NCI-H2081 treated with DMSO at 0.1 percent for 48 hours (cell line): ENCODE measurements at places on chromosomes 3 and 15.

DNA sequence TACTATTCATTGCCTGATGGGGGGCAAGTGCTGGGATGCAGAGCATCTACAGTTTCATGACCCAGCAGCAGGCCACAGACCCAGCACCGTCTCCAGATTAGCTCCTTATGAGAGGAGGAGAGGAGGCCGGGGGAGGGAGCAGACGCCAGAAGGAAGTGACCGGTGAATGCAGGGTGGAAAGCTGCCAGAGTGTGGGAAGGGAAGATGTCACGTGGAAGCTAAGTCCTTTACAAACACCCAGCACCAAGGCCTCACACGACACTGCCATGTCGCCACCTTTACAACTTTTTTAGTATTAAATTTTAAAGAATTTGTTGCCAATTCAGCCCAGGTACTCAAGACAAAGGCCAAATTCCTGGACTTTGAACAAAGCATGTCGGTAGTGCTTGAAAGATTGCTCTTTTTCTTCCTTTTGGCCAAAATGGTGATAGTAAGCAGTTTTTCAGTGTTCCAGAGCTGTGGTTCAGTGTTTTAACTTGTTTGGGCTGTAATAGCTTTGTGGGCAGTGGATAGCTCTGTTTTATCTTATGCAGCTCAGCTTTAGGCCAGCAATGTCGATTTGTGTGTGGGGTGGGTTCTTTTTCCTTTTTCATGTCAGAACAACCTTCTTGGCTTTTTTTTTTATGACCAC lies 58.2 kb downstream of the ZBTB38 start:
- no peak for DNase-seq

GRCh38 chr3:157248590-157249422 lies 88.9 kb upstream of the CCNL1 start:
- no peak for DNase-seq

GRCh38 chr3:73291541-73291940 lies 230.1 kb downstream of the EBLN2 start:
- no peak for DNase-seq

- no peak for DNase-seq
These were observed 9.2 kb upstream of the TRAK1 start for GRCh38 chr3:42081838-42082473.

- DNase-seq = no peak
These were observed 102.0 kb upstream of the IGSF10 start for GRCh38 chr3:151562891-151563290.

- no peak for DNase-seq
These were observed 42.3 kb downstream of the MITF start for GRCh38 chr3:69781593-69781992.

- no peak for DNase-seq
These were observed 154.7 kb upstream of the KCNMB2 start for GRCh38 chr3:178381555-178381954.

- DNase-seq = no peak
These were observed 712 bp upstream of the MME start for GRCh38 chr3:155079468-155079745.

DNA sequence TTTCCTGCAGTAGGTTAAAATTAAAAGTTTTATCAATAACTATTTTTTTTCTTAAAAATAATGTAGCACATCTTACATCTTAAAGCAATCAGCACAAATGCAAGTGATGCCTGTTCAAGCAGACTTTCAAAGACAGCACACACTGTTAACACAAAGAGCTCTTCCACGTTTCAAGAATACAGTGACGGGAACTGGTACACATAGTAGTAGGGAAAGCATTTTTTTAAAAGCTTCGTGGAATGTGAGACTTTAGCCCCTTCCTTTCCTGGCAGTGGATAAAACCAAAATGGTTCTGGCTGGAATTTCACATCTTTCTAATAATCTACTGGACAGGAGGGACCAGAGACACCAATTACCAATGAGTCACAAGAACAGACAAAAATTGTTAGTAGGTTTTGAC lies 33.5 kb upstream of the SLC2A2 start:
- DNase-seq = no peak

DNA sequence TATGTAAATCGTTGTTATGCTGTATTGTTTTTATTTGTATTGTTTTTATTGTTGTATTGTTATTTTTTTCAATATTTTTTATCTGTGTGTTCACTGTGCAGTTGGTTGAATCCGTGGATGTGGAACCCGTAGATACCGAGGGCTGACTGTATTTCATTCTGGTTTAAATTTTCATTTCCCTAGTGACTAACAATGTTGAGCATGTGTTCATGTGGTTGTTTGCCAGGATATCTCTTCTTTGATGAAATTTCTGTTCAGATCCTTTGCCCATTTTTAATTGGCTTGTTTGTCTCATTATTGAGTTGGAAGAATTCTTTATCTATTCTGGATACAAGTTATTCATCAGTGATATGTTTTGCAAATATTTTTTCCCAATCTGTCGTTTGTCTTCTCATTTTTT lies 29.7 kb downstream of the STOML1 start:
- no peak for DNase-seq

DNA sequence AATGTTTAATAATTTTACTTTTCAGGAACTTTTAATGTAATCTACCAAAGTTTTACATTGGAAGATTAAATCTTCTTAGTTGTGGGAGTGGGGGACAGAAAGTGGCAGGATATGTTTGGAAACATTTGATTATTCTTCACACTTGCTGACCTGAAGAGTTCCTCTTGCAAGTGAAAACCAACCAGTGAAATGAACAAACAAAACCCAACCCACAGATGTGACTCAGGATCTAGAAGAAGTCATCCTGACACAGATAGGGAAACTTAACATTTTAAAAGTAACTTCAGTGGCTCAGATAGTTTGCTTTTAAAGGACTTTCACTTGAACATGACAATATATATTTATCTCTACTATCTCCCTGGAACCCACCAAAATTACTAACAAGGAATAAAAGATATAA lies 55.4 kb downstream of the ASTE1 start:
- no peak for DNase-seq

DNA sequence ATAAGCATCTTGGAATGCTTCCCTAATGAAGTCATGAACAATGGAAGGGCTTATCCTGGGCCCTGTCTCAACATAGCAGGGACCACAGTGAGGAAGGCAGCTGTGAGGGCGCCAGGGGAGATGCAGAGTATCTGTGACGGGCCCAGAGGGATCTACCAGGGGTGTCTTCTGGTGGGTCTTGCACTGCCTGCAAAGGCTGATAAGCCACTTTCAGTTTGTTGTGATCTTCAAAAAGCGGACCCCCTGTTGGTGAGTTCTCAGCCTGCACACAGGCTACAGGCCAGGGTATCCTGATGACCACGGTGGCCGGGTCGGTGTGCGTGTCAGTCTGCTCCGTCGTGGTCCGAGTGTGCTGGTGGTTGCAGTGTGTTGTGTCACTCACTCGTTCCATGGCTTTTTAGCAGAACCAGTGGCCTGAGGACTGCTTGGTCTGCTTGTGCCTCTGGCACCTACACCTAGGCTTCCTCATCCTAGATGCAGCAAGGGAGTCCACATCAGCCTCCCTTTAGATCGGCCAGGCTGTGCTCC lies 46.8 kb downstream of the CHDH start:
- DNase-seq = no peak

GRCh38 chr15:90422936-90423335 lies 34.9 kb downstream of the IQGAP1 start:
- no peak for DNase-seq

GRCh38 chr15:40266828-40267304 lies 16.0 kb downstream of the ANKRD63 start:
- no peak for DNase-seq

GRCh38 chr15:76209523-76209922 lies 101.7 kb downstream of the ETFA start:
- no peak for DNase-seq

GRCh38 chr3:185658504-185658912 lies 72.4 kb downstream of the SENP2 start:
- DNase-seq = no peak

DNA sequence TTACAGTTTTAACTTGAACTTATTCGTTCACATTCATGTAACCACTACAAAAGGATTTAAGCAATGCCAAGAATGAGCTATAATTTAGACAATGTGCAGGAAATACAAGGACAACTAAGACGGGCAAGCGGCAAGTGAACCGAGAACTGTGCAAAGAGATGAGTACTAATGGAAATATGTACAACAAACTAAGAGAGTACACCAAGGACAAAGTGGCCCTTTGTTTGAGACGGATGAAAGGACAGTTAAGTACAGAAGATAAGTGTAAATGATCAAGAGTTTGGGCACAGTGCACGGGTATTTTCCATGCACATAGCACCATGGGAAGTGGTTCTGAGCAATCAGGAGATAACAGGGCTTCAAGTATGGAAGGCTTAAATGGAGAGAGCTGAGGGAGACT lies 281.7 kb downstream of the ROBO2 start:
- no peak for DNase-seq

GRCh38 chr15:69828181-69828828 lies 269.4 kb downstream of the TLE3 start:
- no peak for DNase-seq

- no peak for DNase-seq
These were observed 59.6 kb downstream of the NPTN start for GRCh38 chr15:73573572-73573971.

DNA sequence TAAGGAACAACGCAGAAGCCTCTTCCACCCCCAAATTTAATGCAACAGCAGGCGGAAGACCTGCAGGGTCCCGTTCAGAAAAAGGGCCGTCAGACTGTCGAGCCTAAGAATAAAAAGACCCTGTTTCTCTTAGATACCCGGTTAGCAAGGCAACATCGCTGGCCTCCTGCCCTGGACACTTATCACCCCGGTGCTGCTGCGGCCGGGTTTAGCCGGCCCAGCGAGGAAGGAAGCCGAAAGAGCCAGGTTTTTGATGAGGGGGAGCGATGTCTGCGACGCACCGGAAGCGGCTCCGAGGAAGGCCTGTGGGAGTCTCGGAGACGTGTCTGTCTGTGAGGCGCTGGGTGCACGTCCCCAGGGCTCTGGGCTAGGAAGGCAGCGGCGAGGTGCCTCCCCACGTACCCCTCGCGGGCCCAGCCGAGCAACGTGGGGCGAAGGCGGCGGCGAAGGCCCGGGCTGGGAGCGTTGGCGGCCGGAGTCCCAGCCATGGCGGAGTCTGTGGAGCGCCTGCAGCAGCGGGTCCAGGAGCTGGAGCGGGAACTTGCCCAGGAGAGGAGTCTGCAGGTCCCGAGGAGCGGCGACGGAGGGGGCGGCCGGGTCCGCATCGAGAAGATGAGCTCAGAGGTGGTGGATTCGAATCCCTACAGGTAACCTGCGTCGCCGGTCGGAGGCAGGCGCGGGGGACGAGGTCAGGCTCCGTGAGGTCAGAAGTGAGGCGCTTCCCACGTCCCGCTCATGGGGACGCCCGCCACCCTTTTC lies at the start of gene UBA5:
Gene UBA5 (plus strand): TSS at position 278 of the 759 bp plus-strand sequence. CDS start 209 bp downstream, at position 487.
- DNase-seq = peak; percentile 48

DNA sequence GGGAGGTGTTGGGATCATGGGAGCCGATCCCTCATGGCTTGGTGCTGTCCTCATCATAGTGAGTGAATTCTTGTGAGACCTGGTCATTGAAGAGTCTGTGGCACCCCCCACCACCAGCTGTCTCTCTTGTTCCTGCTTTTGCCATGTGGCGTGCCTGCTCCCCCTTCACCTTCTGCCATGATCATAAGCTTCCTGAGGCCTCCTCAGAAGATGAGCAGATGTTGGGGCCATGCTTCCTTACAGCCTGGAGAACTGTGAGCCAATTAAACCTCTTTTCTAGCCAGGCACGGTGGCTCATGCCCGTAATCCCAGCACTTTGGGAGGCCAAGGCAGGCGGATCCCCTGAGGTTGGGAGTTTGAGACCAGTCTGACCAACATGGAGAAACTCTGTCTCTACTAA lies 37.0 kb upstream of the CGNL1 start:
- no peak for DNase-seq

DNA sequence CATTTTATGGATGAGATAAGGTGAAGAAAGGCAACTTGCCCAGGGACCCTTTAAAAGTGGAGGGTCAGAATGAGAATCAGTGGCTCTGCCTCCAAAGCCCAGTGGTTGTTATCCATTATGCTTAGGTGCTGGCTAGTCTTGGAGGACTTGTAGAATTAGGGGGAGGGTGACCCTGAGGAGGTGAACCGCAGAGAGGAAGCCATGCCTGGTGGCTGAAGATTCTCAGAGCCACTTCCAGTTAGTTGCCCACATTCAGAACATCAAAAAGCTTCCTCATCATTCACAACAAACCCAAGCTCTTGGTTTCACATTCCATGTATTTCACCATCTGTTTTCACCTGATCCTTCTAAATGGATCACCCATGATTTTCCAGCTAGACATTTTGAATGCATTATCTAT lies 11.2 kb downstream of the EBLN2 start:
- no peak for DNase-seq

DNA sequence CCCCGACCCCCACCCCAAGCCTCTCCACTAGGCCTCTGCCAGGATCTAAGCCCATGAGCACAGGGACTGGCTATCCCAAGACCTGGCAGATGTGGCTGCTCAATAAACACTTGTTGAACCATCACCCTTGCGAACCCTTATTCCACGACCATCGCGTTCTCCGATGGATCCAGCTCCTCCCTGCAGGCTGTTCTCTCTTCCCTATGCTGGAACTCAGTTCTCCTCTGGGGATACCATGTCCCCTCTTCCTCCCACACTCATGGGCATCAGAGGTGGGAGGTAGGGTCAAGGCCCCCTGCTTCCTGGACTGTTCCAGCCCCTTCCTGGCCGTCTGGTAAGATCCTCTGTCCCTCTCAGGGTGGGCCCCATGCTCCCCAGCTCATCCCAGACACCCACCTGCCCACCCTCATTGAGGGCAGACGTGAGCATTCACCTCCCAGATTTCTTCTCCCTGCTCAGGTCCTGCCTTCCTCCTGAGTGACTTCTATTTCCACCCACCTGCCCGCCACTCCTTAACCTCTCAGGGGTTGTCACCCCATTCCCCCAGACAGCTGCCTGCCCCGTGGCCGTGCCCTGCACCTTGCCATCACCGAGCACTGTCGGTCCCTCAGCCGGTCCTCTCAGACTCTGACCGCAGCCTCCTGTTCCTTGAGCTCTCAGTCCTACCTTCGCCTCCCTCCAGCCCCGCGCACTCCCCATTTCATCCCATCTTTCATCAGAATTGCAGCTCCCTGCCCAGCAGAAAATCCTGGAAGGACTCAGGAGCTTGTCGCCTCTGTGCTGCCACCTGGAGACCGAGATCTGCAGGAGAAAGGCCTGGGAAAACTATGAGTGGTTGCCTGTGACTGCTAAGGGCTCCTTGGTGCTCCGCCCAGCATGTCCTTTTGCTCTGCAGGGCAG lies 42.0 kb downstream of the PML start:
- DNase-seq = no peak
